ENCODE measurements at places on chromosomes 3 and 15. TPM values are rescaled to one million over a fixed set of nuclear protein-coding genes. Genes with fewer than 3 reads are reported as not detected.

DNA sequence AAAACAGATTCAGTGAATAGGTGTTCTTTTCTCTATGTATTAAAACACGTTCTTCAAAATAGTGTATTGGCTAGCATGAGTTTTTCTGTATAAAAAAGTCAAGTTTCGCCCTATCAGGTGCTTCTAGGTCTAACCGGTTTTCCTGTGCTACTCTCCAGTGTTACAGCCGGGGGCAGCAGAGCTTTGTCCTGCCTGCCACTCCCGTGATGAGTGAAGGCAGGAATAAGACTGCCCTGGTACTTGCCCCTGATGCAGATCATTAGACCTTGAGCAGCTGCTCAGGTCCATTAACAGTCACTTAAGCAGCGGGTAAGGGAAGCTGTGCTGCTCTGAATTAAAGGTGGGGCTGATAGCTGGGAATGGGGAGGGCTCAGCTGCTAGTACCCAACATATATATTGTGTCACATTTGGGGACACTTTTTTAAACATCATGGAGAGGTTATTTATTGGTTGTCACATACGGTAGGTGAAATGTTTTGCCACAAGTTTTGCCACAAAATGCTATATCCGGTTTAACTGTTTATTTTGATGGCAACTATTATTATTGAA, 1.3 kb upstream of the UNC13C start:
- H3K36me3 ChIP-seq, result no peaks in the 10 kb centered on the region
- H3K4me3 ChIP-seq, result no peak overlapping the region
- H3K4me1 ChIP-seq, result no peaks in the 10 kb centered on the region
- H3K27ac ChIP-seq, result no peak overlapping the region
- peak; percentile 28 for DNase-seq

GRCh38 chr3:193840111-193840641, 247.2 kb downstream of the OPA1 start:
- DNase-seq, result no peak
- no peaks in the 10 kb centered on the region for H3K27me3 ChIP-seq
- H3K27ac ChIP-seq, result no peak overlapping the region
- H3K4me1 ChIP-seq, result peaks cover 11% of the 10 kb centered on the region

GRCh38 chr3:52433996-52434479, 10.9 kb downstream of the SEMA3G start:
- peaks cover 18% of the 10 kb centered on the region for H3K4me1 ChIP-seq
- peak overlapping the region; percentile 2 for H3K4me3 ChIP-seq
- no peak for DNase-seq
- H3K36me3 ChIP-seq, result no peaks in the 10 kb centered on the region
- H3K27ac ChIP-seq, result peak overlapping the region; percentile 34

DNA sequence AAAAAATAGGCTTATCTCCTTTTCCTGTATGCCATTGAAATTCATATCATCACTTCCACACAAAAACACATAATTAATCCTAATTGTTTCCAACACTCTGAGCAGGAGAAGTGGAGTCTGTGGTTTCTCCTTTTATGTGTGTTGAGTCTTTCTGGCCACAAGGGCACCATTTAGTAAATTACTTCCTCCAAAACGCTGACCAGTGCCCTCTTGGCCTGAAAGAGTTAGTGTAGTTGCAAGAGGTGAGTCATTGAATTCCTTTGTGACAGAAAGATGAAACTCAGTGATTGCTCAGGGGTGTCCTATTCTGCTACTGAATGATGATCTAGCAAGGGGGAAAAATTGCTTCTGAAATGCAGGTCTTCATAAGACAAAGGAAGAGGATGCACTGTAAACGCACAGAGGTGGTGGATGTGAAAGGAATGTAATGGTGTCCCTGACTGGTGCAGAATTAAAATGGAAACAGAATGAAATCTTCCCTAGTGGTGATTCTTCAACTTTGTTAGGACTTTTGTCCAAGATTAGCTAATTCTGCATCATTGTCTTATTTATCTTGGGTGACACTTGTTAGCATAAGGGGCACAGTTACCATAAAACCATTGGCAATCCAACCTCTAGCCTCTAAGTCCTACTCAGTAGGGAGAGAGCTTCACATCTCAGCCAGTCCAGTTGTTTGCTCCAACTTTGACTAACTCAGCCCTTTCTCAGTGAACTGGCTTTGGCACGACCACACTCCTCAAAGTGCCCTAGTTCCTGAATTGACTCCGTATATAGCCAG, 208.4 kb upstream of the NANOGP8 start:
- no peaks in the 10 kb centered on the region for H3K4me1 ChIP-seq
- no peaks in the 10 kb centered on the region for H3K27me3 ChIP-seq
- DNase-seq, result no peak
- H3K4me3 ChIP-seq, result no peak overlapping the region
- H3K36me3 ChIP-seq, result no peaks in the 10 kb centered on the region
- no peak overlapping the region for H3K27ac ChIP-seq

DNA sequence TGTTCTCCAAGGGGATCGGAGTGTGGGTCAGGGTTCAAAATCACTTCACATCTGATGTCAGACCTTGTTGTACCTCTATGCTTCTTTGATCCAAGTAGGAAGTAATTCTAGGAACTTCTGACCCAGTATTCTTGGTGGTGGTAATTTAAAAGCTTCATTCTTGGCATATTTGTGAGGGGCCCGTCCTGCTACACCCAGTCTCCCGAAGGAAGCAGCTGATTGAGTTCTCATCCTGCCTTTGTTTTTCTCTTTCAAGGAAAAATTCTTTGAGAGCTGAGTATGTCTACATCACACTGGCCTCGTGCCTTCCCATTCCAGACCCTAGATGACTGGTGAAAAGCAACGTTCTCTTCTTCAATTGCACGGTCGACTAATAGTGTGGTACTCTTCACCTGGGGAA, 234.4 kb upstream of the TPRG1 start:
- no peak overlapping the region for H3K27ac ChIP-seq
- H3K4me3 ChIP-seq, result no peak overlapping the region
- H3K27me3 ChIP-seq, result no peaks in the 10 kb centered on the region
- peaks cover 2% of the 10 kb centered on the region for H3K4me1 ChIP-seq
- H3K36me3 ChIP-seq, result no peaks in the 10 kb centered on the region
- DNase-seq, result no peak

- no peaks in the 10 kb centered on the region for H3K36me3 ChIP-seq
- H3K27me3 ChIP-seq, result no peaks in the 10 kb centered on the region
- no peak overlapping the region for H3K4me3 ChIP-seq
- DNase-seq, result no peak
- H3K4me1 ChIP-seq, result no peaks in the 10 kb centered on the region
- no peak overlapping the region for H3K27ac ChIP-seq
Measured at GRCh38 chr3:132311841-132312240, 5.4 kb upstream of the ACP3 start.

DNA sequence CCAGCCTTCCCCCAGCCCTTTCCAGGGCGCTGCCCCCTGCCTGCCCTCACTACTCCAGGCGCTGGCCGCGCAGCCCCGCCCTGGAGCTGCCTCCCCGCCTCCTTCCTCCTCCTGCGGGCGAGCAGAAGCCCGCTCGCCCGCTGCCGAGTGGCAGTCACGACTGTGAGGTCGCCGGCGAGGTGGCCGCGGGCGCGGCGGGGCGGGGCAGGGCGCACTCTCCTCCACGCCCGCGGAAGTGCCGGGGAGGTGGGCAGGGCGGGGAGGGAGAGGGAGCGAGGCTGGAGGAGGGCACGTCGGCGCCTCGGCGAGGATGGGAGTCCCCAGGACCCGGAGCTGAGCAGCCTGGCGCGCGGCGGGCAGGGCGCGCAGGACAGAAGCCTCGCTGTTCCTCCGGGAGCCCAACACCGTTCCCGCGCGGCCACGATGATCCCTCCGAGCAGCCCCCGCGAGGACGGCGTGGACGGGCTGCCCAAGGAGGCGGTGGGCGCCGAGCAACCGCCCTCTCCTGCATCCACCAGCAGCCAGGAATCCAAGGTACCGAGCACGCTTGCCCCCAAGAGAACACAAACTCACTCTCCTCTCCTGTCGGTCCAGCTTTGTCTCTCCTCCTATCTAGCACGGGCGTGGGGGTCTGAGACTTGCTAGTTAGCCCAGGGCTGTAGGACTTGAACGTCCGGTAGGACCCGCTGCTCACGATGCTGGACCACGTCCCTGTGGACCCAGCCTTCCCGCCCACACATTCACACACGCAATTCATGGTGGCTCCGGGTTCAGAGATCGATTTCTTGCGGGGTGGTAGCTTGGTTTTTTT, at the start of gene STAC:
Gene STAC, plus strand, starts transcription at position 284 of the 811 bp plus-strand sequence. Its CDS starts 140 bp downstream, at position 424.
- H3K4me3 ChIP-seq, result peak within 1 kb of the TSS; percentile 67
- peaks cover 32% of the 10 kb centered on the region for H3K27me3 ChIP-seq
- H3K27ac ChIP-seq, result no peak within 1 kb of the TSS
- H3K36me3 ChIP-seq, result no peaks in the 10 kb centered on the region
- peaks cover 5% of the 10 kb centered on the region for H3K4me1 ChIP-seq
- DNase-seq, result peak; percentile 85

DNA sequence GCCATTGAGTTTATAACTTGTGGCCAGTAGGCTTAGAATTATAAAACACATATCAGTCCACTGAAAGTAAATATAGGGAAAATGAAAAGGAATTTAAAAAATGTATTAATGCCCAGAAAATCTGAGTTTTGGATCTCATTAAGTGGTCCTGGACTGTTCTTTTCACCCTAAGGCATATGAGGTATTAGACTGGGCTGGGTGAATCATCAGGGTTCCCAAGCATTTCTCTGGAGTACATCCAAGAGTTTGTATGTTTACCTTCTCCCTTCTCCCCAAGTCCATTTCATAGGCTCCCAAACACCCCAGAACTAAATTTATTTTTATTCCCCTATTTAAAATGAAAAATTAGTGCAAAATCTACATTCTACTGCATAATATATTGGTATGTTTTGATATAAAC, 31.9 kb upstream of the SPTSSB start:
- no peaks in the 10 kb centered on the region for H3K27me3 ChIP-seq
- H3K36me3 ChIP-seq, result no peaks in the 10 kb centered on the region
- no peaks in the 10 kb centered on the region for H3K4me1 ChIP-seq
- no peak overlapping the region for H3K27ac ChIP-seq
- DNase-seq, result no peak

DNA sequence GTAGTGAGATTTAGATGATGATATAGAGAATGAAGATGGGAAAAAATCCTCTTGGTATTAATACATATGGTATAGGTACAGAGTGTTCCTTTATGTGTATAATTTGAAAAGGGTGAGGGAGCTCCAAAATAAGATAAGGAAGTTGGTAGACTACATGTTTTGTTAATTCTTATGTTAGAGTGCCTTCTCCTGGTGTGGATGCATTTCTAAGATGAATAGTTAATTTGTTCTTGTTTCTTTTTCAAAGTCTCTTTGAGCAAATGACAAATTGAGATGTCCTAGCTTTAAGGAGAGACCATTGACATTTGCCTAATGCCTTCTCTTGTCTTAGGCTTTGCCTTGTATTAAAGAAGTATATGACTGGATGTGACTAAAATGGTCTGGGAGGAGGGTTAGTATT, 34.1 kb downstream of the AKAP13 start:
- no peak overlapping the region for H3K27ac ChIP-seq
- H3K27me3 ChIP-seq, result no peaks in the 10 kb centered on the region
- H3K4me1 ChIP-seq, result peaks cover 22% of the 10 kb centered on the region
- no peak for DNase-seq
- H3K4me3 ChIP-seq, result no peak overlapping the region

DNA sequence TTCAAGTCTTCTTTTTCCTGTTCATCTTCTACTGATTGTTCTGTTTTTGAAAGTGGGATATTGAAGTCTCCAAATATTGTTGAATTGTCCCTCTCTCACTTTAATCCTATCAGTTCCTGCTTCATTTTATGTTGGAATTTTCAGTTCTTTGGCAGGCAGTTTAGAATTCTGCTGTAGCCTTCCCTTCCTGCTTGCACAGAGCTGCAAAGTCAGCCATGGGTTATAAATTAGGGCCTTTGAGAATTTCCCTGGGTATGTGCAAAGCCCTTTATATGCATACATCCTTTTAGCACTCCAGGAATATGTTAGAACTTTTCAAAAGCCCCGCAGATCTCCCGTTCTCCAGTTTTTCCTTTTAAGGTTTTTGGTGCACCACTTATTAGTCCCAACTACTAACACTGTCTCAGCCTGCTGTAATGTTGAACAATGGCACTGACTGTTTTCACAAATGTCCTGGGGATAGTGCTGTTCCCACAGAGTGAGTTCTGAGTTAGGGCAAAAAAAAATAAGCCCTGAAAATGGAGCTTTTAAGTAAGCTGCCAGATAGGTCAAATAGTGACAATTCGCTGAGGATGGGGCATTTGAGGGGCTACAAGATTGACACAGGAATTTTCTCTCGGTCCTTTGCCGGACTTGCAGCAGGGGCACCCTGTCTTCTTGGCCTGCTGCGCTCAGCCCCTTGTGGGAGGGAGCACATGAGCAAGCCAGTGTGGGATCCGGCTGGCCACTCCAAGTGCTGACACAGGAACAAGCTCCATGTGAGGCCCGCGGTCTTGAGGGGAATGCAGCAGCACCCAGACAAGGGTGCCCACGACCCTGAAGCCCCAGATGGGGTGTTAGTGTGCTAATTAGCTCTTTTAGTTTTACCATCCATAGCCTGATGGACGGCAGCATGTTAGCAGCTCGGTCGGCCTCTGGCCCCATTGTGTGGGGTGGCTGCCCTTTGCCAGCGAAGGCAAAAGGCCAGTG, 96.0 kb downstream of the VPS8 start:
- peak overlapping the region; percentile 84 for H3K27ac ChIP-seq
- DNase-seq, result peak; percentile 36
- no peaks in the 10 kb centered on the region for H3K27me3 ChIP-seq
- H3K4me1 ChIP-seq, result peaks cover 67% of the 10 kb centered on the region

The LINGO1 gene
- 28.2 TPM for total RNA-seq

The DLG1 gene
- 108 TPM for total RNA-seq

The IMP3 gene
- 62.1 TPM for total RNA-seq

The HYAL1 gene
- 3.0 TPM for total RNA-seq

The PDE12 gene
- total RNA-seq, result 11.3 TPM

The FOXL2NB gene
- total RNA-seq, result 0.09 TPM

The PATL2 gene
- not detected for total RNA-seq

The ILDR1 gene
- total RNA-seq, result 0.07 TPM

The TJP1 gene
- total RNA-seq, result 98.1 TPM

The TEX264 gene
- total RNA-seq, result 0.54 TPM

The C15orf39 gene
- 1.2 TPM for total RNA-seq

The SEMA3G gene
- total RNA-seq, result 3.4 TPM
